ENCODE measurements at places on chromosomes 1 and 21.

DNA sequence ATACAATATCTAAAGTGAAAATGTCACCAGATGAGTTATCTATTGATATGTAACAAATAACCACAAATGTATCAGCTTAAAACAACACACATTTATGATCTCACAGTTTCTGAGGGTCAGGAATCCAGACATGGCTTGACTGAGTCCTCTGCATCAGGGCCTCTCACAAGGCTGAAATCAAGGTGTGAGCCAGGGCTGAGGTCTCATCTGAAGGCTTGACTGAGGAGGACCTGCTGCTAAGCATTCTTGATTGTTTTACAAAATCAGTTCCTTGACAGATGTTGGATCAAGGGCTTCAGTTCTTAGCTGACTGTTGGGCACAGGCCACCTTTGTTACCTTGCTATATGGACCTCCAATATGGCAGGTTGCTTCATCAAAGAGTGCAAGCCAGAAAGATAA is 483.7 kb downstream of the CAMTA1 start:
- no peak for DNase-seq

- no peak for DNase-seq
These were observed 3.2 kb downstream of the SLC25A33 start for GRCh38 chr1:9542430-9542829.

- no peak for DNase-seq
These were observed 27.5 kb downstream of the SLC30A10 start for GRCh38 chr1:219900882-219901281.

GRCh38 chr1:194372266-194372665 is 1185.9 kb upstream of the B3GALT2 start:
- DNase-seq: no peak

- DNase-seq: no peak
These were observed 37.3 kb downstream of the RGS4 start for GRCh38 chr1:163106364-163106987.

DNA sequence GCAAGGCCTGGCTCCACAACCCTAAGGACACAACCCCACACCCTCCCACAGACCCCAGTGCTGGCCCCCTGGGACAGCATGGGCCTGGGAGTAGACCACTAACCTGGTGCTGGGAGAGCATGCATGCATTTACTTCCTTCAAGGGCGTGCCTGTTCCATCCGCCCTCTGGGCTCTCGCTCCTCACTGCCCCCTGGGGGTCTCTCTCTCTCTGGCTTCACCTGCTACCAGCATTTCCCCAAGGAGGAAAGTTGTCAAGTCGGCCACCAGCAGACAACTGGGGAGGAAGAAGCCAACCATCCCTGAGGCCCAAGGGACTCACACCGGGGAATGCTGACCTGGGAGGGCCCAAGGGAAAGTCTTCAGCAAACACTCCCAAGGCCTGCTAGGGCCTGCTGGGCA is 6.5 kb downstream of the LRP8 start:
- no peak for DNase-seq
